ENCODE measurements at places on chromosomes 5 and 9.

DNA sequence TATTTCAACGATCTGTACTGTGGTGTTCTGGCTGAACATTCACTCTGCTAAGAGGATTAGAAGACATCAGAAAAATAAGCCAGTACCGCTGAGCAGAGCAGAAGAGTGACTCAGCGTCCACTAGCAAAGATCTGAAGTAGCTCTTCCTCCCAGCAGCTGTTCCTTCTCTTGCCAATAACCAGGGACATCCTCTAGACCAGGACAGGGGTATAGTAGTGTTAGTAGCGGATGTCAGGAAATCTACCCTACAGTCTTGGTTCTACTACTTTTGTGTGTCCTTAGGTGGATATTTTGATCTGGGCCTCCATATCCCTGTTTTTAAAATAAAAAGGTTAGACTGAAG lies 103.6 kb downstream of the TSSK1B start:
- no peak for DNase-seq

GRCh38 chr5:133364936-133365707 lies 247.2 kb downstream of the FSTL4 start:
- DNase-seq: no peak

DNA sequence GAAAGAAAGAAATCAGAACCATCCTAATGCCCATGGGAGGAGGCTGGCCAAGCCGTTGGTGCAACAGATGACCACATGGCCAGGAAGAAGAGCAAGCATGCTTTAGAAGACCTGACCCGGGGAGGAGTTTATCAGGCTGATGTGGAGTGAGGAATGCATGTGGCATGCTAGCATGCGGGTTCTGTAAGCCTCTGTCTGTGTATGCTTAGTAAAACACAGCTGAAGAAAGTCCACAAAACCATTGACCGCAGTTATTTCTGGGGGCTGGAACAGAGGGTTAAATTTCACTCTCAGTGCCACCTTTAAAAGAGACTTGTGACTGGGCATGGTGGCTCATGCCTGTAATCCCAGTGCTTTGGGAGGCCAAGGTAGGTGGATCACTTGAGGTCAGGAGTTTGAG lies 19.1 kb downstream of the GFI1B start:
- no peak for DNase-seq

GRCh38 chr5:56910210-56910965 lies 992 bp downstream of the SETD9 start:
- DNase-seq: peak; percentile 11

DNA sequence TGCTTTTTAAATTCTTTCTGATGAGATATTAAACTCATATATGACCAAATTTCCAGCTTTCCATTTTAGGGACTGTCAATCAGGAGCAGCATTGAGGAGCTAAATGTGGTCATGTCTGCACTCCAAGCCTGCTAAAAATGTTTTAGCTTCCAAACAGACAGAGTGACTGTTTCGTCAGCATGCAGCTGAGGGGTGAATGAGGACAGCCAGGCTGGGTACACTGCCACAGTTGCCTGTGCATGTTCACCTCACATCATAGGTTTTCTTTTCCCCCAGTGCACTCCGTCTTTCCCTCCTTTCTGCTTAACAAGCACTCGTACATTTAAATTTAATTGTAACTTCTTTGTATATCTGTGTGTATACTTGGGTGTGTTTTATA lies 138.1 kb downstream of the ARRDC3 start:
- DNase-seq: no peak

- no peak for DNase-seq
Observed at GRCh38 chr5:81268521-81269196, 32.7 kb upstream of the ZCCHC9 start.

DNA sequence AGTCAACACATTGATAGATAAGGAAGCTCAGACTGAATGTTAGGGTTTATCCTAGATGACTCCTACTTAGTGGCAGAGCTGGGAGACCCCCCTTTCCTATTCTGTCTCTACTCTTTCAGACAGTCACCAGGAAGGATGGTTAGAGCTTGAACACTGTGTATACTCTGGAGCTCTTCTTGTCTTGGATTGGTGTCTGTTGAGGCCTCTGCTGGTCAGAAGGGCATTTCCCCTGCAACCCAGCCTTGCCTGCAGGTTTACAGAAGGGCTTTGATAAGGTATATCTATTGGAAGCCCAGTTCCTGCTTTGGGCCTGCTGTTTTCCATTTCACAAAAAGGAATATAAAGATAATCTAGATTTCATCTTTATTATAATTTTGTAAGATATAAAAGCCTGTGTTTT lies 71.8 kb downstream of the KDM4C start:
- no peak for DNase-seq

DNA sequence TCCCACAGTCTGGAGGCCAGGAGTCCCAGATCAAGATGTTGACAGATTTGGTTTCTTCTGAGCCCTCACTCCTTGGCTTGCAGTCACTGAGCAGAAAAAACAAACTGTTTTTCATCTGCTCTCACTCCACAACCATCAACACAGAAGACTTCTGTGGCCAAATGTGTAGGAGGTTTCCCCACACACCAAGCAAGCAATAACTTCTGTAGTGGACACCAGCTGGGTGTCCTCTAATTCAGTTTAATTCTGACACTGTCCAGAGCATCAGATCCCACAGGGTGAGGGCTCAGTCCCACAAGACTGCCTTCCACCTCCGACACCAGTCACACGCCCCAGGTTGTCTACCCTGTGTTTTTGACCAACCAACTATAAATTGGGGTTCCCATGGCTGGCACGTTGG lies 209.9 kb downstream of the AOPEP start:
- DNase-seq: no peak

DNA sequence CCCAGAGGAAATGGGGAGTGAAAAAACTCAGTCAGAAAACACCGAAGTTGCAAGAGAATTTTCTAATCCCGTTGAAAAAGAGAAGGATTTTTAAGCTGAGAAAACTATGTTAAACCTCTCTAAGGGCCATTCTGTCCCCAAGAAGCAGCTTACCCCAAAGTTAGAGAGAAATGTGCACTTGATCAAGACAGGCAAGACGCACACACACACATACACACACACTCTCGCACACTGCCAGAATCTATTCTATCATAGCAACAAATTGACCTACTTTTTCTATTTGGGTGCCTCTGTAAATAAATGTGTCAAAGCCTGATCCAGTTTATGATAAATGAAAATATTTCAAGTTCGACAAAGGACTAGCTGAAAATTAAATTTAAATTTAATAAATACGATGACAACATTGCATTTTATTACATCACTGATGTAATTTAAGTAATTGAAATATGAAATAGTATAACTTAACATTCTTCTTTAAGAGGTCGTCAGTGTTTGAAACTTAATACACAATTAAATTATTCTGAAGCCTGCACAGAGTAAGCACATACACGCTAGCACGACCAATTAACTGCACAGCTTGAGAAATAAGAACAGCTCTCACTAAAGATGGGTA lies 5.9 kb downstream of the NFIL3 start:
- no peak for DNase-seq

DNA sequence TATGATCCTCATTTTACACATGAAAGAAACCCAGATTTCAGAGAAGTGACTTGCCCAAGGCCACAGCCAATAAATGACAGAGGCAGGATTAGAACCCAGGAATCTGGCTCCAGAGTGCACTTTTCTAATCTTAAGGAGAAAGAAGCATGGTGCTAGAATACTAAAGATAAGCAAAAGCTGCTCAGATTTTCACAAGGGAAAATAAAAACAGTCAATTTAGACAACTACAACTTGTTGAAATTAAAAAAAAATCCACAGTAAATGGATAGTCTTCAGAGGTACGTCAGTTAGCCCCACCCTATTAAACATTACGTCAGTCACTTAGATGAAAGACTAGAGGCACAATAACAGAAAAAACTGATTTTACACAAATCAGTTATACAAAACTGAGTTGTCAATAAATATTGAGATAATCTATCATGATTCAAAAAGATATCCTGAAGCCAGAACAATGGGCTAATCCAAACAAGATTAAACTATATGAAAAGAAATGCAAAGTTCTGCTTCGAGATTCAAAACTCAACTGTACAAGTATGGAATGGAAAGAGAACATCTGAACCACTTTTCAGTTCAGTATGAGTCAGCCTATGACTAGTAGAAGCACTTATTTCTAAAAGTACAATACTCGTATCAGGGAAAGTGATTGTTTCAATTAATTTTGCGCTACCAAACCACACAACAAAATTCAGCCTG lies 9.3 kb downstream of the TMEM245 start:
- no peak for DNase-seq

GRCh38 chr9:113475992-113476391 lies 12.5 kb downstream of the RGS3 start:
- DNase-seq: no peak

GRCh38 chr9:78606001-78606379 lies 309.1 kb downstream of the PSAT1 start:
- DNase-seq: no peak

GRCh38 chr9:93001031-93001430 lies 53.7 kb downstream of the FGD3 start:
- DNase-seq: no peak

GRCh38 chr9:110978516-110978915 lies 59.8 kb downstream of the LPAR1 start:
- no peak for DNase-seq

DNA sequence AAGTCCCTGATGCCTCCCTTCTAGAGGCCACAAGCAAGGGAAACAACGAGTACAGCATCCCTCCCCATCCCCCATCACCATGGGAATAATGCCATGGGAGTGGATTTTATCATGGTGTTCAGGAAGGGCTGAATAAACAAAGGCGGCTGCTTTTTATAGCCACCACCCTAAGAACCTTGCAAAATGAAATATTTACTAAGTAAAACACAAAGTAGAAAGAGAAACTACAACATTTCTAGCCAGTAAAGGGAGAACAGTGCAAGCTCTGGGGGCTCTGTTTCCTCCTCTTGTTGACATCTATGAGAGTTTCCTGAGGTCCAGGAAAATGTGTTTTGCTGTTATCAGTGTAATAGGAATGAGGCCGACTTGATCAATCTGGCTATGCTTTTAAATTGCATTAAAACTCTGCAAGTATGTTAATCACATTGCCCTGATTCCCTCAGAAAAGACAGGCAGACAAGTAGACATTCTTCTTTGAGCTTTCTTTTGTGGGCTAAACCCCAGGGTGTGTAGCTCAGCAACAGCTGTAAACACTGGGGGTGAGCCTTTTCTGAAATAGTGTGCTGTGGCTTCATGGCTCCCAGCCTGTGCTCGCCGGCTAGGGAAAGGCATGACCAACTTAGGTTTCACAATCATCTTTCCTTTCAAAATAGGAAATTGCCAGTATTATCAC lies 31.1 kb downstream of the SV2C start:
- DNase-seq: no peak

DNA sequence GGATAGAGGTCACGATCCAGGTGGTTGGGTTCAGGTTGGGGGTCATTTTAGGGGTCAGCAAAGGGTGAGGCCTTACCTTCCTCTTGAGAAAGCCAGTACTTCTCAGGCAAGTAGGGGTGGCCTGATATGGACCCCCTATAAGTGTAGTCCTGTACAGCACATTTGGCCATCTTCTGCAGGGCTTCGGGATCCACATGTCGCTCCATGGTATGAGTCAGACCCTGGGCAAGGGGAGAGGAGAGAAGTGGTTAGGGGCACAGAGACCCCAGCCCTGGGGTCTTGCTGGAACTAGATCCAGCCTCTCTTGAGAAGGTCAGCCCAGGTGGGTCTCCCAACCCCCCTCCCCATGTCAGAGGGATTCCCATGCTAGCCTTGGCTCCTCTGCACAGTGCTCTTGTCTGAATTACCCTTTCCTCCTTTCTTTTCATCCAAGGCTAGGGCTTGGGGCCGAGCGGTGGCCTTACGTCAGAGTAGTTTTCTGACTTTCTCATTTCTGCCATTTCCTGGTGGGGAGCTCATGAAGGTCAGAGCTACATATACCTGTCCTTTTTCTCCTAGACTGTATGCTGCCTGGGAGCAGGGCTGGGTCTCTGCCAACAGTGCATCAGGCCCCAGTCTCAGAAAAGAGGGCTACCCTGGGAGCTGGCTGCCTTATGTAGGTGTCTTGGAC lies 9.0 kb upstream of the MYORG start:
- DNase-seq: no peak

GRCh38 chr9:88953381-88954029 lies 37.8 kb upstream of the S1PR3 start:
- DNase-seq: no peak

DNA sequence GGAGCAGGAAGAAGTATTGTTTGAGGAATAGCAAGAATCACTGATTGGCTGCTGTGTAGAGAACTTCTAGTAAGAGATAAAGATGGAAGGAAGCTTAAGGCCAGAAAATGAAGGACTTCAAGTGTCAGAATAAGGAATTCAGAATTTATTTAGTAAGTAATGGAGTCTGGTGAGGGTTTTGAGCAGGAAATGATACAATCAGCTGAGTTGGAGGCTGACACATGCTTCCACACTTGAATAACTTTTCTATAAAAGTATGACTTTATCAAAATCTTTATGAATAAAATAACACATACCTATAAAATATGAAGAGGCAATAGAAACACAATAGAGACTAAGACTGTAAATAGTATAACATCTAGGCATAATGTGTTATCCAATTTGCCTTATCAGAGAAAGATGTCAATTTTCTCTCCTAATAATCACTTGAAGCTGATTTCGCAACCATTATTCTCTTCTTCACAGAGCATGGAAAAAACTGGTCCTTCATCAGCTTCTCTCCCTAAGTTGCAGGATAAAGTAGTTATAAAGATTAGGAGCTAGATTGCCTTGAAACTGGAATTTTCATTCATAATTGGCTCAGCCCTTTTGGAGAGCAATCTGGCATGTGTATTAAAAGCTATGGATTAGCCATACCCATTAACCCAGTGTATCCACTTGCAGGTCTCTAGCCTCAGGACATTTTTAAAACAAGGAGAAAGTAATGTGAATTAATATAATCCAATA lies 143.4 kb downstream of the ZNF608 start:
- no peak for DNase-seq

GRCh38 chr9:82091610-82092009 lies 103.0 kb downstream of the SPATA31D1 start:
- no peak for DNase-seq

DNA sequence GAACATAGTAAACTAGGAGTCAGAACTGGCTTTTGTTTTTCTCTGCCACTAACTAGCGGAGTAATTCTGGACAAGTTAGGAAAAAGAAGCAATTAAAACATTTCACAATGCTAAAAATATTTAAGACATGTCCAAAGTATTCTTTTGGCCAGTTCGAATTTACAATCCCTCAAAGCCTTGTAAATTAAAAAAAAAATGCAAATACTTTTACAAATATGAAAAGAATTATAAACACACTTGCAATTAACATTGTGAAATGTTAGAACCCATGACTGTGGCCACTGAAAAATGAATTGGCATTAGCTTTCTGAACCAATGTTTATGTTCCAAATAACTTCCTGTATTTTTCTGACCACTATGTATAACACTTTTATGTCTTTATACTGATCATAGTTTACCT lies 2.2 kb downstream of the RAD1 start:
- DNase-seq: no peak

DNA sequence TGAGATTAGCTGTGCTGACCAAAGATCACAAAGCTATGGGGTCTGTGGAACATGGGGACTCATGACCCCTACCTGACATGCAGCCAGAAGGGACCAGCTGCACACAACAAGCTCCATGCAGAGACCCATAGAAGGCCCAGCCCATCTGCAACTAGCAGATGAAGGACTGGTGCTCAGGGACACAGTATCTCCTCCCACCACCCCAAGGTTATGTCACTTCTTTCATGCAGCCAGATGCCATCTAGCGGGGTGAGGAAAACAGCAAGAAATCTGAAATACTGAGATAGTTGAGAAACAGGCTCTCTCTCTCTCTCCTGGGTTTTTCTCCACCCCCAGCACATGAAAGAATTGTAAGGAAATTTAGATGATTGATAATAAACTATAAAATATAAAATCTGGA lies 161.3 kb upstream of the DAPK1 start:
- DNase-seq: no peak

- DNase-seq: no peak
Observed at GRCh38 chr5:177470759-177471536, 2.5 kb downstream of the DBN1 start.
